A549 treated with dexamethasone at 1 μM for 4 hours (cell line): ENCODE measurements at places on chromosomes 7 and 10. TPM values are rescaled to one million over a fixed set of nuclear protein-coding genes. Genes with fewer than 3 reads are reported as not detected.

Gene AIMP2
- 77.8 to 91.5 TPM (median 85.4 TPM) in 5 replicates for total RNA-seq

Gene EGFR
- total RNA-seq = 94.3 to 141 TPM (median 116 TPM) in 5 replicates

Gene IL15RA
- 1.7 to 2.8 TPM (median 2.2 TPM) in 5 replicates for total RNA-seq

Gene CFAP70
- total RNA-seq = 0.08 to 0.20 TPM (median 0.14 TPM) in 5 replicates

Gene PDE6C
- not detected in 5 replicates for total RNA-seq

Gene PYROXD2
- 4.3 to 5.5 TPM (median 4.6 TPM) in 5 replicates for total RNA-seq

Gene CDC14C
- total RNA-seq = not detected in 5 replicates

Gene SLC29A3
- total RNA-seq = 26.1 to 33.2 TPM (median 29.7 TPM) in 5 replicates

Gene AOAH
- 0.11 to 0.16 TPM in 2 of 5 replicates, not detected in the others for total RNA-seq

Gene DNAJC12
- total RNA-seq = 37.8 to 66.0 TPM (median 44.4 TPM) in 5 replicates

Gene TMEM229A
- not detected in 5 replicates for total RNA-seq

Gene EPO
- total RNA-seq = 0.06 TPM in 1 of 5 replicates, not detected in the others

Gene MRPS16
- 131 to 163 TPM (median 160 TPM) in 5 replicates for total RNA-seq

Gene AKR1C1
- 456 to 574 TPM (median 549 TPM) in 5 replicates for total RNA-seq

Gene OR2A25
- not detected in 5 replicates for total RNA-seq

Gene NUTM2A
- total RNA-seq = 0.04 to 0.15 TPM (median 0.08 TPM) in 4 of 5 replicates, not detected in the other

Gene THNSL1
- 3.2 to 4.7 TPM (median 4.5 TPM) in 5 replicates for total RNA-seq

Gene PBLD
- total RNA-seq = 2.6 to 3.4 TPM (median 3.1 TPM) in 5 replicates

Gene TSPAN13
- total RNA-seq = 12.7 to 18.4 TPM (median 16.2 TPM) in 5 replicates

Gene SFTPA1
- total RNA-seq = not detected in 5 replicates

Gene OR2A12
- total RNA-seq = not detected in 5 replicates

Gene HOXA5
- 4.3 to 6.1 TPM (median 5.0 TPM) in 5 replicates for total RNA-seq

Gene HOGA1
- 1.9 to 3.2 TPM (median 2.3 TPM) in 5 replicates for total RNA-seq

Gene PARD3
- 59.7 to 72.6 TPM (median 66.9 TPM) in 5 replicates for total RNA-seq

Gene LIPK
- total RNA-seq = not detected in 5 replicates

Gene ABCB1
- 0.08 to 0.46 TPM (median 0.12 TPM) in 4 of 5 replicates, not detected in the other for total RNA-seq

Gene GIMAP5
- 0.09 TPM in 2 of 5 replicates, not detected in the others for total RNA-seq

Gene WNT8B
- 0.05 TPM in 1 of 5 replicates, not detected in the others for total RNA-seq

Gene BMPR1A
- total RNA-seq = 18.9 to 30.9 TPM (median 29.2 TPM) in 5 replicates

Gene MRM2
- total RNA-seq = 50.9 to 57.2 TPM (median 56.4 TPM) in 5 replicates

Gene MSRB2
- total RNA-seq = 11.0 to 12.5 TPM (median 11.5 TPM) in 5 replicates

Gene FGL2
- total RNA-seq = not detected in 5 replicates

Gene MYOF
- total RNA-seq = 197 to 278 TPM (median 249 TPM) in 5 replicates

Gene FAM13C
- 0.07 to 0.32 TPM (median 0.14 TPM) in 4 of 5 replicates, not detected in the other for total RNA-seq

Gene ZNF800
- total RNA-seq = 10.1 to 16.3 TPM (median 12.4 TPM) in 5 replicates

Gene LRRC61
- 0.05 to 0.22 TPM (median 0.06 TPM) in 5 replicates for total RNA-seq

Gene STEAP2
- total RNA-seq = 2.6 to 5.1 TPM (median 4.7 TPM) in 5 replicates

Gene PDSS1
- 14.2 to 16.9 TPM (median 14.9 TPM) in 5 replicates for total RNA-seq

Gene VENTX
- total RNA-seq = not detected in 5 replicates

Gene ELN
- 0.12 to 0.25 TPM (median 0.16 TPM) in 5 replicates for total RNA-seq

Gene CPVL
- 0.18 to 0.39 TPM (median 0.23 TPM) in 4 of 5 replicates, not detected in the other for total RNA-seq

Gene SLC18A3
- 0.04 to 0.06 TPM in 2 of 5 replicates, not detected in the others for total RNA-seq

Gene TMEM270
- 0.11 to 0.25 TPM (median 0.21 TPM) in 5 replicates for total RNA-seq

Gene GCK
- total RNA-seq = not detected in 5 replicates

Gene NUDT13
- 2.4 to 3.7 TPM (median 2.7 TPM) in 5 replicates for total RNA-seq

Gene DKK1
- 360 to 484 TPM (median 396 TPM) in 5 replicates for total RNA-seq

Gene SPDYE2B
- not detected in 5 replicates for total RNA-seq

Gene PGAM2
- not detected in 5 replicates for total RNA-seq

Gene MICALL2
- 12.1 to 22.7 TPM (median 20.7 TPM) in 5 replicates for total RNA-seq

Gene TCF7L2
- 18.3 to 30.9 TPM (median 27.4 TPM) in 5 replicates for total RNA-seq
